Endodermal cell (in vitro differentiated cells): ENCODE measurements at places on chromosomes 12 and 14. TPM values are rescaled to one million over a fixed set of nuclear protein-coding genes. Genes with fewer than 3 reads are reported as not detected.

The CLEC7A gene
- not detected in 2 replicates for total RNA-seq

The C12orf50 gene
- 0.07 and 0.09 TPM in 2 replicates for total RNA-seq

DNA sequence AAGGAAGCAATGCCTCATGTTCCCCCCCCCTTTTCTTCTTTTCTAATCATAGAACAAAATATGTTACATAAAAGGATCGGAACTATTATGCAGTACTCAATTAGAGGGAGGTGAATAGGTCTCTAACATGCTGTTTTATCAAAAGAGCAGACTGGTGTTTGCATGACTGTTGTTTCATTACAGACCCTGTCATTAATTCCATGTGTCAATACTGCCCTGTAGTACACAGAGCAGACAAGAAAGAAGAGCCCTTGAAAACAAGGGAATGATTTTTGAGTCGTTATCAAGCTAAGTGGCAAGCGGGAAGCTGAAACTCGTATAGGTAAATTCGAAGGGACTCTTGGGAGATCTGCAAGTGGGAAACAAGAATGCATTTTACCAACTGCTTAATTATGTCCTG is 76.9 kb upstream of the TMEM263 start:
- H3K27me3 ChIP-seq = no peaks in the 10 kb centered on the region
- H3K4me3 ChIP-seq = no peak overlapping the region
- no peak for DNase-seq
- peaks cover 27% of the 10 kb centered on the region for H3K36me3 ChIP-seq
- H3K4me1 ChIP-seq = peaks cover 8% of the 10 kb centered on the region

GRCh38 chr14:99612738-99613330 is 8.8 kb upstream of the CCDC85C start:
- no peak overlapping the region for H3K27ac ChIP-seq
- H3K36me3 ChIP-seq = no peaks in the 10 kb centered on the region
- H3K4me1 ChIP-seq = peaks cover 5% of the 10 kb centered on the region
- no peak overlapping the region for H3K4me3 ChIP-seq
- no peaks in the 10 kb centered on the region for H3K27me3 ChIP-seq

DNA sequence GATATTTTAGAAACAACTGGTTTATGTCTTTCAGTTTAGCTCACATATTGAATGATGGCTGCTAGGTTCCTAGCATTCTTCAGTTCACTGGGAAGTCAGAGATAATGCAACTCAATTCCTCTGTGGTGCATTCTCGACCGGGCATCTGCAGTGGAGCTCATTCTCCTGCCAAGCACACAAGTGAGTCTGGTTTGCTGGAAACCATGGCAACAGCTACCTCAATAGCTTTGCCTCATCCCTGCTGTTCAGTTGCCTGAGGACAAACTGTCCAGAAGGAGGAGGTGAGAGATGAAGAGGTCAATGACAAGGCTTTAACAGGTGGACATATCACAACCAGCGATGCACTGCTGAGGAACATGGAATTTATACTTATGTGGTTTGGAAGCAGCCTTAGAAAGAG is 816.9 kb downstream of the AACS start:
- no peaks in the 10 kb centered on the region for H3K36me3 ChIP-seq
- no peak for DNase-seq
- no peaks in the 10 kb centered on the region for H3K4me1 ChIP-seq
- H3K4me3 ChIP-seq = no peak overlapping the region
- H3K27ac ChIP-seq = no peak overlapping the region
- H3K27me3 ChIP-seq = no peaks in the 10 kb centered on the region

DNA sequence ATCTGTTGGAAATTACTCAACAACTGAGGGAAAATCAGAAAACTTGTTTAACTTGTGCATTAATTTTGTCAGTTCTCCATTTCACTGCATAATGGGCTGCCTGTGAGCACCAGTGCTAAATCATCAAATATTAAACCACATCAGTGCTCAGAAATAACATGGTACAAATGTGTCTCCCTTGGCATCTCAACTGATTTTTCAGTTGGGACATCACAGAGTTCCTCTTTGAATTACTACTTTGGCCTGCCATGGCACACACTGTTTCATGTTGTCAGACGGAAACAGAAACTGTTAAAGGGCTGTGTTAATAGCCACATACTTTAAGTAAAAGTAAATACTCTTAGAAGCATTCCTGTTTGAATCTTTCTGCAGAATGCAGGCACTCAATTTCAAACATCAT is 42.1 kb upstream of the STRN3 start:
- no peak overlapping the region for H3K4me3 ChIP-seq
- DNase-seq = no peak
- H3K36me3 ChIP-seq = no peaks in the 10 kb centered on the region

GRCh38 chr14:22194664-22195063 is 394.4 kb downstream of the DAD1 start:
- H3K36me3 ChIP-seq = no peaks in the 10 kb centered on the region
- H3K4me1 ChIP-seq = no peaks in the 10 kb centered on the region
- no peak overlapping the region for H3K4me3 ChIP-seq
- no peak overlapping the region for H3K27ac ChIP-seq
- no peak for DNase-seq

GRCh38 chr14:64506721-64507120 is 2.2 kb downstream of the ZBTB1 start:
- peaks cover 14% of the 10 kb centered on the region for H3K4me1 ChIP-seq
- no peaks in the 10 kb centered on the region for H3K27me3 ChIP-seq
- H3K27ac ChIP-seq = no peak overlapping the region
- DNase-seq = no peak

DNA sequence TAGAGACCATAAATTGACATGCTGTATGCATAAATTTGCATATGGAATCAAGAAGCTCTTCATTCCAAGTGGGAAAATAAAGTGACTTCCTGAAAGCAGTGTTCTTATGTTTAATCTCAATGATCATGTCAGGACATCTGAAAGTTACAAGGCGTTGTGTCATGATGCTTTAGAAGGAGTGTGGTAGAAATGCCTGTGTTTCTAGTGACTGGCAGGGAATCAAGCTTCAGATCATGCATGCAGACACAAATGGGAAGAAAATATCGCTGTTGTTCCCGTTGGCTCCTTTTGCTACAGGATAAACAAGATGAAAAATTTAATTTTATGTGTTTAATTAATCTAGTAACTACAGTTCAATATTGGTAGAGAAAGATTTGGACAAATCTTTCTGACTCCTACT is 298.1 kb upstream of the SYT1 start:
- no peaks in the 10 kb centered on the region for H3K36me3 ChIP-seq
- no peak for DNase-seq
- H3K27ac ChIP-seq = no peak overlapping the region
- H3K4me1 ChIP-seq = no peaks in the 10 kb centered on the region

GRCh38 chr12:109892748-109893147 is 7.3 kb upstream of the TCHP start:
- no peak overlapping the region for H3K27ac ChIP-seq
- H3K4me1 ChIP-seq = no peaks in the 10 kb centered on the region
- DNase-seq = no peak

DNA sequence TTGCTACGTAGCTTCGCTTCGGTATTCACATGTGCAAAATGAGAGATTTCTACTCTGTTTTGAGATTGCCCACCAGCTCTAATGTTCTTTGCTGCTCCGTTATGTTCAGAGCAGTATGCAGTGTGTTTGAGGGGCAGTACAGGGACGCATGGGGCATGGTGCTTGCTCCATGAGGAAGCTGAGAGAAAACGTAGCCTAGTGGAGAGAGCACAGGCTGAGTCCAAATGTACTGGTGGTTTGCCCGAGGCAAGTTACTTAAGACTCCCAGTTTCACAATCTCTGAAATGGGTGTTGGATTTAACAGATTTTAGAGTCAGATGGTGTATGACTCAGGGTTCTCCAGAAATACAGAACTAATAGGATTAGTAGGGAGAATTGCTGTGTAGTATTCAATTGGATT is 310.5 kb downstream of the ETNK1 start:
- H3K4me1 ChIP-seq = no peaks in the 10 kb centered on the region
- H3K27ac ChIP-seq = no peak overlapping the region

- H3K27me3 ChIP-seq = no peaks in the 10 kb centered on the region
- no peak overlapping the region for H3K4me3 ChIP-seq
- peaks cover 2% of the 10 kb centered on the region for H3K4me1 ChIP-seq
- H3K36me3 ChIP-seq = no peaks in the 10 kb centered on the region
- DNase-seq = no peak
- H3K27ac ChIP-seq = no peak overlapping the region
Observed at GRCh38 chr14:58560208-58560607, 77.6 kb upstream of the DACT1 start.
